ENCODE measurements at places on chromosomes 6 and 20. TPM values are rescaled to one million over a fixed set of nuclear protein-coding genes. Genes with fewer than 3 reads are reported as not detected.

Gene CRNKL1
- total RNA-seq = 19.4 TPM

Gene IMPG1
- not detected for total RNA-seq

Gene ZC3H12D
- total RNA-seq = 0.30 TPM

GRCh38 chr6:156311291-156311690 is 465.9 kb upstream of the ARID1B start:
- H3K27ac ChIP-seq = no peak overlapping the region
- H3K4me3 ChIP-seq = no peak overlapping the region
- no peak for DNase-seq

Gene TREML1
- not detected for total RNA-seq

GRCh38 chr20:34850969-34851368 is 21.7 kb downstream of the GGT7 start:
- H3K4me3 ChIP-seq = no peak overlapping the region
- H3K27ac ChIP-seq = no peak overlapping the region
- H3K4me1 ChIP-seq = no peaks in the 10 kb centered on the region
- peaks cover 47% of the 10 kb centered on the region for H3K36me3 ChIP-seq
- H3K27me3 ChIP-seq = no peaks in the 10 kb centered on the region

DNA sequence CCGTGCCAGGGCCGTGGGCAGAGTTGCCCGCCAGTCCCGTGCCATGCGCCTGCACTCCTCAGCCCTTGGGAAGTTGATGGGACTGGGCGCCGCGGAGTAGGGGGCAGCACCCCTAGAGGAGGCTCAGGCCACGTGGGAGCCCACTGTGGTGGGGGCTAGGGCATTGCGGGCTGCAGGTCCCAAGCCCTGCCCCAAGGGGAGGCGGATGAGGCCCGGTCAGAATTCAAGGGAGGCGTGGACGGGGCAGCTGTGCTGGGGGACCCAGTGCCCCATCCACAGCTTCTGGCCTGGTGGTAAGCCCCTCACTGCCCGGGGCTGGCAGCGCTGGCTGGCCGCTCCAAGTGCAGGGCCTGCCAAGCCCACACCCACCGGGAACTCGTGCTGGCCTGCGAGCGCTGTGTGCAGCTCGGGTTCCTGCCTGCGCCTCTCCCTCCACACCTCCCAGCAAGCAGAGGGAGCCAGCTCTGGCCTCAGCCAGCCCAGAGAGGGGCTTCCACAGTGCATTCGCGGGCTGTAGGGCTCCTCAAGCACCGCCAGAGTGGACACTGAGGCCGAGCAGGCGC is 317.8 kb downstream of the HAO1 start:
- H3K27ac ChIP-seq = no peak overlapping the region
- H3K36me3 ChIP-seq = no peaks in the 10 kb centered on the region
- no peaks in the 10 kb centered on the region for H3K27me3 ChIP-seq
- no peak for DNase-seq

GRCh38 chr6:112338166-112338709 is 8.9 kb upstream of the RFPL4B start:
- no peak overlapping the region for H3K4me3 ChIP-seq
- DNase-seq = no peak
- H3K36me3 ChIP-seq = no peaks in the 10 kb centered on the region
- H3K27ac ChIP-seq = no peak overlapping the region
- H3K27me3 ChIP-seq = no peaks in the 10 kb centered on the region

GRCh38 chr6:89359561-89359960 is 7.0 kb upstream of the UBE2J1 start:
- no peak overlapping the region for H3K27ac ChIP-seq
- no peak overlapping the region for H3K4me3 ChIP-seq
- no peaks in the 10 kb centered on the region for H3K4me1 ChIP-seq

- no peaks in the 10 kb centered on the region for H3K4me1 ChIP-seq
- no peaks in the 10 kb centered on the region for H3K36me3 ChIP-seq
- no peaks in the 10 kb centered on the region for H3K27me3 ChIP-seq
- H3K4me3 ChIP-seq = no peak overlapping the region
- DNase-seq = no peak
These were observed 142.4 kb downstream of the TTLL2 start for GRCh38 chr6:167467282-167467681.

- H3K36me3 ChIP-seq = no peaks in the 10 kb centered on the region
- peaks cover 27% of the 10 kb centered on the region for H3K4me1 ChIP-seq
- no peak for DNase-seq
- no peak overlapping the region for H3K27ac ChIP-seq
- H3K27me3 ChIP-seq = no peaks in the 10 kb centered on the region
These were observed 171.6 kb upstream of the CITED2 start for GRCh38 chr6:139546106-139546472.

Gene LST1
- total RNA-seq = 7.1 TPM

- no peaks in the 10 kb centered on the region for H3K27me3 ChIP-seq
- H3K4me1 ChIP-seq = peaks cover 8% of the 10 kb centered on the region
- H3K36me3 ChIP-seq = no peaks in the 10 kb centered on the region
- no peak overlapping the region for H3K4me3 ChIP-seq
- DNase-seq = no peak
- no peak overlapping the region for H3K27ac ChIP-seq
These were observed 8.0 kb downstream of the TRIM10 start for GRCh38 chr6:30152910-30153610.

DNA sequence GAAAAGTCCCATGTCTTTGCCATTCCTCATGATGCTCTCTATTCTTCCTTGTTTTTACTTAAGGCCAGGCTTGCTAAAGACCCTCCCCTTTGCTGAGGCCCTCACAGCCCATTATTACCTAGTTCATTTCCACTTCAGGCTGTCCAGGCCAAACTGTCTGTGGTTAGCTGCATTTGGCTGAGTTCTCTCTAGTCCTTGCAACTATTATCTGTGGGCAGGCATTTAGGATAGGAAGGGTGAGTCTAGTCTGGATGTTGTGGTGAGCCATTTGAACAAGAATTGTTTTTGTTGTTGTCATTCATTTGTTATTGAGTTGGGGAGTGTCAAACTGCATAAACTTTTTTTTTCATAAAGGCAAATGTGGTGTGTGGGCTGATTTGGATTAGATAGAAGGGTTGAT is 182.4 kb downstream of the CD109 start:
- no peak overlapping the region for H3K4me3 ChIP-seq
- no peaks in the 10 kb centered on the region for H3K27me3 ChIP-seq
- H3K27ac ChIP-seq = no peak overlapping the region
- DNase-seq = no peak

GRCh38 chr6:92942549-92942948 is 476.8 kb downstream of the EPHA7 start:
- DNase-seq = no peak
- no peaks in the 10 kb centered on the region for H3K4me1 ChIP-seq
- H3K4me3 ChIP-seq = no peak overlapping the region
- H3K36me3 ChIP-seq = no peaks in the 10 kb centered on the region
- no peak overlapping the region for H3K27ac ChIP-seq

GRCh38 chr6:110317646-110318045 is 40.5 kb downstream of the METTL24 start:
- no peaks in the 10 kb centered on the region for H3K36me3 ChIP-seq
- H3K27ac ChIP-seq = no peak overlapping the region
- no peak for DNase-seq
- H3K27me3 ChIP-seq = no peaks in the 10 kb centered on the region

- no peak for DNase-seq
- H3K27ac ChIP-seq = no peak overlapping the region
- no peaks in the 10 kb centered on the region for H3K36me3 ChIP-seq
- H3K27me3 ChIP-seq = no peaks in the 10 kb centered on the region
These were observed 240.1 kb downstream of the KCNQ5 start for GRCh38 chr6:72861935-72862432.

DNA sequence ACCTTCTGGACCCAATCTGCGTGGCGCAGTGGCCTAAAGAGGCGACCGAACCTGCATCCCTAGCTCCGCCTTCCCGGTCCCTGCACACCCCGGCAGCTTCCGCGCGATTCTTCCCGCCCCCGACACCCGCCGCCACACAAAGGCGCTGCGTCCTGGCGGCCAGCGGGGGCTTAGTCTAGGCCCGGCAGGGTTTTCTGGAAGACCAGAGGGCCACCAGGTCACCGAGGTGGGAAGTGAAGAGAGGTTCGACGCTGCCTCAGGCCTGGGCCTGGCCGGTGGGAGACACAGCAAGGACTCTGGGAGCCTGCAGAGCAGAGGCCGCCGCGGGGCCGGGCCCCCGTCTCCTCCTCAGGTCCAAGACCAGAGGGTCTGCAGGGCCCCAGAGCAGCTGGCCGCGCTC is 154.9 kb downstream of the OR2B2 start:
- H3K4me1 ChIP-seq = peaks cover 15% of the 10 kb centered on the region
- no peaks in the 10 kb centered on the region for H3K36me3 ChIP-seq
- DNase-seq = no peak
- H3K27me3 ChIP-seq = peaks cover 28% of the 10 kb centered on the region
- H3K4me3 ChIP-seq = peak overlapping the region; percentile 50

DNA sequence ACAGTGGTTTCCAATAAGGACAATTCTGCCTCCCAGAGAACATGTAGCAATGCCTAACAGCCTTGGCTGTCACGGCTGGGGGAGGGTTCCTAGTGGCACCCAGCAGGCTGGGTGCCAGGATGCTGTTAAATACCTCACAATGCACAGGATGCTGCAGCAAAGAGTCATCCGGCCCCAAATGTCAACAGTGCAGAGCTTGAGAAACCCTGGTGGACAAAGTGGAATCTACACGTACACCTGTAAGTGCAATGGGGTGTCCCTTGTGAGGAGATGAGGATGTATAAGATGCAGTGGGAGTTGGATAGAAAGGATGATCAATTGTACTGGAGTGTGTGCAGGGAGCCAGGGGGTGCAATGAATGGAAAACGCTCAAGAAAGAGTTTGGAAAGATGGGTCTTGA is 142.4 kb downstream of the FNDC1 start:
- no peaks in the 10 kb centered on the region for H3K4me1 ChIP-seq
- H3K4me3 ChIP-seq = no peak overlapping the region
- H3K27ac ChIP-seq = no peak overlapping the region
- H3K36me3 ChIP-seq = no peaks in the 10 kb centered on the region
- no peak for DNase-seq

DNA sequence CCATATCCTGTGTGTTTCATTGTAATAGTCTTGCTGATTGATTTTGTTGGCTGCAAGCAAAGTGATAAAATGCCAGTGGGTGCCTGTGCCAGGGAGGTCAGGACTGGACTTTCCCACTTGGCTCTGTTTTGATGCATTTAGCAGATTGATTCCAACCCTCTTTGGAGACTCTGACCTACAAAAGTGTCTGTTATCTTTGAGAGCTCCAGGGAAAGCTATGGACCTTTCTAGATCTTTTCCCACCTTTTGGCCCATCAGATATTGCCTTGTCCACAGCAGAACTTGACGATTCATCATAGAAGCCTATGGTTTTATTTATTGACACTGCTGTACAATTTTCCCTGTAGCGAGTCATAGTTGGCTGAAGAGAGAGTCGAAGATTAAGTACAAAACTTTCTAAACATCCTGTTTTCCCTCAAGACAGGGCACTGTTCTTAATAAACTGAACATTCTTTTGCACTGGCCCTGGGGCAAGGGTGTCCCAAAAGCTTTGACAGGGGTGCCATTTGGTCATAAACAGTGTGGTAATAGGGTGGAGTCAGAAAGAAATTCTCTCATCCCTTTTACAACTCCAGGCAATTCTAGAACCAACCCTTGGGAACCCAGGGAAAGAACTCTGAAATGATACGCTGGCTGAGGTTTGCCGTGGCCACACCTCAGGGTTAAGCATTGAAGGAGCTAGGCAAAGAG is 53.7 kb downstream of the E2F3 start:
- DNase-seq = no peak
- H3K4me3 ChIP-seq = no peak overlapping the region
- no peaks in the 10 kb centered on the region for H3K27me3 ChIP-seq
- H3K36me3 ChIP-seq = no peaks in the 10 kb centered on the region

- H3K27ac ChIP-seq = no peak overlapping the region
- no peaks in the 10 kb centered on the region for H3K36me3 ChIP-seq
- H3K27me3 ChIP-seq = no peaks in the 10 kb centered on the region
- no peaks in the 10 kb centered on the region for H3K4me1 ChIP-seq
These were observed 507.8 kb upstream of the CITED2 start for GRCh38 chr6:139882234-139882633.

- no peaks in the 10 kb centered on the region for H3K27me3 ChIP-seq
- H3K27ac ChIP-seq = peak overlapping the region; percentile 91
- peak overlapping the region; percentile 73 for H3K4me3 ChIP-seq
- H3K4me1 ChIP-seq = peaks cover 68% of the 10 kb centered on the region
- peaks cover 65% of the 10 kb centered on the region for H3K36me3 ChIP-seq
- peak; percentile 95 for DNase-seq
These were observed 1.0 kb upstream of the DDAH2 start for GRCh38 chr6:31729979-31730630.

GRCh38 chr6:55868176-55868575 is 7.2 kb downstream of the BMP5 start:
- H3K36me3 ChIP-seq = no peaks in the 10 kb centered on the region
- DNase-seq = no peak
- H3K4me3 ChIP-seq = no peak overlapping the region

Gene BMP2
- total RNA-seq = 40.4 TPM

- H3K27me3 ChIP-seq = peaks cover 26% of the 10 kb centered on the region
- DNase-seq = no peak
- no peak overlapping the region for H3K27ac ChIP-seq
- H3K36me3 ChIP-seq = no peaks in the 10 kb centered on the region
- no peak overlapping the region for H3K4me3 ChIP-seq
- H3K4me1 ChIP-seq = no peaks in the 10 kb centered on the region
These were observed 96.7 kb downstream of the TOX2 start for GRCh38 chr20:44011251-44011940.

GRCh38 chr6:131336596-131336995 is 201.3 kb downstream of the AKAP7 start:
- no peak overlapping the region for H3K4me3 ChIP-seq
- H3K27ac ChIP-seq = no peak overlapping the region
- H3K4me1 ChIP-seq = no peaks in the 10 kb centered on the region
